AG10803 (cell line): ENCODE measurements at places on chromosomes 2 and 18.

DNA sequence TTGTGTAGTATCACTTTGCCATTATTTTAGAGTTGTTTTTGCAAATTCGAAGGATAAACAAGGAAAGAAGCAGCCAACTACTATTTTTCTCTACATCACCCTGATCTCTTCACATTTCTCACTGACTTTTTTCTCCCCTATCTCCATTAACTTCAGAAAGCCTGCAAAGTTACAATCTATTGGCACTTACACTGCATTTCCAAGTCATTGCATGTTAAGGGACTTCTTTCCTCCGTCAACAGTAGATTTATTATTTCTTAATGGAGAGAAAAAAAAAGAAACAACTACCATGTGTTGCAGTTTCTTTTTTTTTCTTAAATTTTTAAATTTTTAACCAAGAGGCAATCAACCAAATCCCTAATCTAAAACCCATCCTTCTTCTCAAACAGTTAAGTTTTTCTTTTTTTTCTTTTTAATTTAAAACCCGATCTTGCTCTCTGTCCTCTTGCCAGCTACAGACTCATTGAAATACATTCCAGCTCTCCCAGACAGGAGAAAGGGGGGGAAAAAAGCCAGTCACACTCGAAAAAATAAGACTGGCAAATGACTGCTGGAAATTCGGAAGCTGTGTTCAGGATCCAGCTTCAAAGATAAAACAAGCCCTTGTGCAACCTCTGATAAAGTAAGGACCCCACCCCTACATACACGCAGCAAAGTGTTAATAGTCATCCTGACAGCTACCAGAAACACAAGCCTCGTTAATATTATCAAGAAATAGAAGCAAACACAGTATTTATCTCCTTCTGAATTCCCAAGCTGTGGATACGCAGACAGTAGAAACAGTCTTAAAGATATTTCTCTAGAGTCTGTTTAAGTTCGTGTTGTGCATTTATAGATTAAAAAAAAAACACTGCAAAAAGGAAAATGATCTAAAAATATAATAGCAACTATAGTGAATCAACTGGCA, 1.3 kb downstream of the LRRTM4 start:
- DNase-seq: no peak

DNA sequence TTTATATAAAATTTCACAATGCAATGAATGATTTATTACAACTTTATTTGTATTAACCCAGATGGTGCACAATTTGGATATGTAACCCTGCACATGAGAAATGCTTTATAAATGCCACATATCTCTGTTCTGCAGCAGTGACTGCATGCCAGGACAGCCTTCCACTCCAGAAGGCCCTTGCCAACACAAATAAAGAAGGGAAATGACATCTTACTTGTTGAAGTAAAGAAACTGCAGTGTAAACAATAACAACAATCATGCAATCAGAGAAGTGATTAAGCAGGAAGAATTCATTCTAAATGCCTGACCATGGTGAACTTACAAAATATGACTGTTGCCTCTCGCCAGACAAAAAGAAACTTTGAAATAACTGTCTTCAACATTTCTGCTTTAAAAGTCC, 129.9 kb upstream of the CHST9 start:
- no peak for DNase-seq

- DNase-seq: peak; percentile 36
Measured at GRCh38 chr2:71603311-71603811, 150.0 kb downstream of the DYSF start.

GRCh38 chr2:234444893-234445292, 52.0 kb downstream of the ARL4C start:
- peak; percentile 92 for DNase-seq

DNA sequence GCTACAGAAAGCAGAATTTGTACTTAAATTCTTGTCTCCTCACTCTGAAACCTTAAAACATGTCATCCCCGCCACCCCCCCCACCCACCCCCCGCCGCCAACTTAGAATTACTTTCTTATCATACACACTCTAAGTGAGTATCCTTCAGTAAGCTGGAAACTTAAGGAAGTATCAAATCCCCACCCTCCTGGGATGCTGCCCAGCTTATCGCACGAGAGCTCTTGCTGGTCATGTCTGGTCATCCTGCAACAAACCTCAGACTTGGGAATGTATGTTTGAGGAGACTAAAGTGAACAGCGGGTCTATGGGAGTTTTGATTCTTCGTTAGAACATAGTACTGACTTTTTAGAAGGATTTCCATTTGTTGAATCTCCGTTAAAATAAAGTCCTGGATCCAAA, 203.3 kb downstream of the PTGR3 start:
- no peak for DNase-seq

DNA sequence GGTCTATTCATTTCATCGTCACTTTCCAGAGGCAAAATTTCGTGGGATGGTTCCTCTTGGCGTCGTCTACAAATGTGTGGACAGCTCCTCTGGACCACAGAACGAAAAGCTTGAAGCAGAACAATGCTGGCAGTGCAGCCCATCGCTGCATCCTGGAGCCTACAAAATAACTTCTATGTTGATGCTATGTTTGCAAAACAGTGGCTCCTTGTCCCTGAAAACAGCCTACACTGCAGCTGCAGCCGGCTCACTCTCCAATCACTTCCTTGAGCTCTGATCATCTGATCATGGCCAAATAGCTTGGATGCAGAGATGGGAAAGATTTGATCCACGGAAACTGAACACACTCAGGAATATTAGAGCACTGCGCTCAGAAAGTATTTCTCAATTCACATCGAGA, 60.0 kb downstream of the DOCK10 start:
- DNase-seq: peak; percentile 9

DNA sequence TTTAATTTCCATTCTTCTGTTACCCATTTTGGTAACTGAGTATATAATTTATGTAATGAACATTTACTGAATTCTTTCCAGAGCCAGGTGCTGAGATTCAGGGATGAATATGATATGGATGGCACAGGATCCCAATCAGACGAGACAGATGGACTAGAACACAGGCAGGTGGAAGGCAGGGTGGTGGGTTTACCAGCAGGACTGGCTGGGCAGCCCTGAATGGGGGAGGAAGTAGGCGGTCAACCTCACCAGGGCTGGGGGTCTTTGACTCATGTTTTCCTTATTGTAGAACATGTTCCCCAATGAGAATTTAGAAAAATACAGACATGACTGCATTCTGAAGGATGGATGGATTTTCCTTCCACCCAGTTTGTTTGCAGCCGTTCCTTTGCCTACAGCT, 80.3 kb downstream of the CIB4 start:
- DNase-seq: no peak

DNA sequence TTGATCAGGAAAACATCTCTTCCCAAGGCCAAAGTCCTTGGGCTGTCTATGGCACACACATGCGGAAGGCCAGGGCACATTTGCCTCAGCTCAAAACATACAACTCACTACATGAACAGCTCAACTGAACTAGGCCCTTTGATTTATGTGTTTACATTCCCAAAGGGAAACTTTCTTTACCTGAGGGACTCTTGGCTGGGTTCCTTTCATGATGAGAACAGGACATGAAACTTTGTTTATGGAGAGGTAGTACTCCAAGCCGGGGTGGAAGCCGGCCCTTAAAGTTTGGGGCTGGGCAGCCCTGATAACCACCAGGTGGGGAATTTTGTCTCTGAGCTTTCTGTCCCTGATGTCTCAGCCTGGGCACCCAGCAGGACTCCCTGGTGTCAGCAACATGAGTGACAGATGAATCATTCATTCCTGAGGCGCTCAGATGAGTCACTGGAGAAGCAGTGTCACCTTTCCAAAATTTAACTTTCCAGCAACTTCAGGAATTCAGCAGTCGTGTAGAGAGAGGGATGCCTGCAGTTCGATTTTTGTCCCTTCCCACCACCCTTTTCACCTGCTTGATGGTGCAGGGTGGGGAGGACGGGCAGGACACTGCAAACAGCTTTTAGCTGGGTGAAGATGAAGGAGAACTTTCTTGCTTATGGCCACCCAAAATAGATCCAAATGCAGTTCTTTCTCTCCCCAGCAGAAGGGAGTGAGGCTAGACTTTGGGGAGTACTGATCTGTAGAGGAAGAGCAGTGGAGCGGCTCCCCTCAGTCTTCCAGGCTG, 331.6 kb downstream of the DYSF start:
- DNase-seq: peak; percentile 50

DNA sequence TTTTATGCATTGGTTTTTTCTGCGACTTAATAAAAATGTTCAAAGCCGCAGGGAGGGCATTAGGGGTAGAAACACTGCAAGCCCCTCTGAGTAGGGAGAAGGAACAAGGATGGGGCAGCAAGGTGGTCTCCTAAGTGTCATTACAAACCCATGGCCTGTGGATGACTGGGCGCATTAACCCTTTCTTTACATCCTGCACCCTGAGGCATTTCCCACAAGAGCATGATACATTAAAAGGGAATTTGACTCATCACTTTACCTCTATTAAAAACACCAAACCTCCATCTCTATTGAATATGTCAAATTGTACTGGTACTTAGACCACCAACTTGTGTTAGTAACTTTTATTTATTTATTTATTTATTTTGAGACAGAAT, 112.5 kb downstream of the VIT start:
- no peak for DNase-seq

GRCh38 chr2:214410918-214411554, at the start of gene VWC2L:
VWC2L (plus strand) TSS chr2:214411054; CDS start chr2:214414194, 3,140 bp downstream.
- DNase-seq: peak; percentile 59

DNA sequence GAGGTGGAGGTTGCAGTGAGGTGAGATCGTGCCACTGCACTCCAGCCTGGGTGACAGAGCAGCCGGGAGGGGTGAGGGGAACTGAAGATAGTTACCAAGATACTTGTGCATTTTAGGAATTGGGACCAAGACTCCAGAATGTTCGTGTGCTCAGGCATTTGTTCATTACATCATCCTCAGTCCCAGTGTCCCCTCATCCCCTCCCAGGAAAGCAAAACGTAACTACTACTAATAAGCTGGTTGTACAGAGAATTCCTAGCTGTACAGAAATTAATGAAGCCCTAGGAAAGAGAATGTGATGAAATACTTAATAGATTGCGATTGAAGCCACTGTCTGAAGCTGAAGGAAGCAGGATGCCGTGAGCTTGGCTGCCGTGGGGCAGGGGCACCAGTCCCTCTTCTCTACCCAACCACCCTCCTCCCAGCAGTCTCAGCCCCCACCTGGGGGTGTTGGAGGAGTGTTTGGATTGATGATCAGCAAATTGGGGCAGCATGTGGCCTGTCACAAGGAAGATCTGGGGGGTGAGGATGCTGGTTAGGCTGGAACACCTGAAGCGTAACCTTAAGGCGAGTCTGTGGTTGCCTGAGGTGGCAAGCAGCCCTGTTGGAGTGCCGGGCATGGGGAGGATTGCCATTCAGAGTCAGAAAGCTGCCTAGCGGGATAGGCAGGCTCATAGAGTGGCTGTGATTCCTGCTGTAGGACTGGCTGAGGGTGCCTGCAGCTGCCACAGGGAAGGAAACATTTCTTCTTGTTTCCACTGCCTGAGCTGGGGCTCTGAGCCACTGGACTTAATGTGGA, 140.9 kb downstream of the SH3RF3 start:
- DNase-seq: no peak

GRCh38 chr2:145166731-145167302, 646.9 kb upstream of the ZEB2 start:
- peak; percentile 49 for DNase-seq

GRCh38 chr18:43012951-43013350, 102.5 kb downstream of the RIT2 start:
- no peak for DNase-seq

- peak; percentile 65 for DNase-seq
Measured at GRCh38 chr18:48330016-48330991, 78.9 kb downstream of the ZBTB7C start.

GRCh38 chr2:22185251-22185650, 1061.5 kb downstream of the TDRD15 start:
- no peak for DNase-seq

DNA sequence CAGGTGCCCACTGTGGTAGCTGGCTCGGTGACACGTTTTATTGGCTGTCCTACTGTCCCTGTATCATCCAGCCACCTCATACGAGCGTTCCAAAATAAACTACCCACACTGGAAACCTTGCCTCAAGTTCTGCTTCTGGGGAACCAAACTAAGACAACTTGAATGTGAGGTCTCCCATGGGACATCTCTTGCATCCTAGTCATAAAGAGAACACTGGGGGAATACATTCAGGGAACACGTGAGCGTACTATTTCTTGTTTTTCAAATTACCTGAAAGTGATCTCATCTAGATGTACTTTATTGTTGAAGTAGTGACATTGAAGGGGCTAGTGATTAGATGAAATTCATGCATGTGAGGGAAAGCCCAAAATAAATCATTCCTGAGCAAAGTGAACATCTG, 15.0 kb downstream of the LYG2 start:
- DNase-seq: no peak

- DNase-seq: no peak
Measured at GRCh38 chr2:137950238-137950637, 14.0 kb upstream of the HNMT start.

- DNase-seq: no peak
Measured at GRCh38 chr2:236219411-236219810, 44.8 kb downstream of the ASB18 start.

- peak; percentile 81 for DNase-seq
Measured at GRCh38 chr2:104769096-104769495, 84.8 kb upstream of the POU3F3 start.
